HuH-7 (cell line): ENCODE measurements at places on chromosomes 1 and 21.

- DNase-seq = no peak
These were observed 54.9 kb upstream of the B3GALT2 start for GRCh38 chr1:193241132-193241827.

- no peak for DNase-seq
These were observed 1.3 kb downstream of the CMPK1 start for GRCh38 chr1:47334765-47335435.

DNA sequence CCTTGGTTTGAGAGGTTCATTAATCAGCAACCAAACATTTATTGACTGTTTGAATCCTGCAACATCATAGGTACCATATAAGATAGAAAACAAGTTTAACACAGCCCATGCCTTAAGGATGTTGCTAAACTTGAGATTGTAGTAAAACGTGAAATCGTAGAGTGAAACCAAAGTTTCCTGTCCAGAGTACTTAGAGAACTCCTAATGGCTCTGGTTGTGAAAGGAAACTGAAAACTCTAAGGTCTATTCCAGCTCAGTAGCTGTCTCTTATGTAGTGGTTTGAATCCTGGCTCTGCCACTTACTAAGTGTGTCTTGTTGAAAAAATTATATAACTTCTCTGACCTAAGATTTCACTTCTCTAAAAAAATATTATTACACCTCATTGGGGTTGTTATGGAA is 310.9 kb downstream of the NTNG1 start:
- DNase-seq = no peak

DNA sequence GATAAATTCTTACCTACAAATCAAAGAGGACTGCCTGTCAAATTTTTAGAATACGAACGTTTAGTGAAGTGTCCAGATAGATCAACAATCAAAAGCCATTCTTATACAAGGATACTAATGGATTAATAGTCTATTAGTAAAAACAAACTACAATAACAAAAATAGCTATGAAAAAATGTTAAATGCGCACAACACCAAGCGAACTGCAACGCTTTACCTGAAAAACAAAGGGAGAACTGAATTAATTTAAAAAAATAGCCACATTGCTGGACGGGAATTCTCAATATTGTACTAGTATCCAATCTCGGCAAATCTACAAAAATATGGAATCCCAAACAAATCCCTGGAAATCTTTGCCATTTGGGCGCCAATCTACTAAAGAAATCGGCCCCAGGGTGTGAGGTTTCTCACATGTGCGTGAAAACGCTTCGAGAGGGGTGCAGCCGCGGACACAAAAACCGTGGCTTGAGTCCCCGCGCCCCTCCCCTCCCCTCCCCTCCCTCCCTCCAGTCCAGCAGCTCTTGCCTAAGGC is 55.6 kb downstream of the TRAF5 start:
- DNase-seq = no peak

GRCh38 chr1:202272103-202272845 is 69.5 kb downstream of the UBE2T start:
- no peak for DNase-seq

- no peak for DNase-seq
These were observed 91.2 kb downstream of the UBIAD1 start for GRCh38 chr1:11364170-11364569.

GRCh38 chr1:210915890-210916507 is 217.9 kb downstream of the KCNH1 start:
- no peak for DNase-seq

DNA sequence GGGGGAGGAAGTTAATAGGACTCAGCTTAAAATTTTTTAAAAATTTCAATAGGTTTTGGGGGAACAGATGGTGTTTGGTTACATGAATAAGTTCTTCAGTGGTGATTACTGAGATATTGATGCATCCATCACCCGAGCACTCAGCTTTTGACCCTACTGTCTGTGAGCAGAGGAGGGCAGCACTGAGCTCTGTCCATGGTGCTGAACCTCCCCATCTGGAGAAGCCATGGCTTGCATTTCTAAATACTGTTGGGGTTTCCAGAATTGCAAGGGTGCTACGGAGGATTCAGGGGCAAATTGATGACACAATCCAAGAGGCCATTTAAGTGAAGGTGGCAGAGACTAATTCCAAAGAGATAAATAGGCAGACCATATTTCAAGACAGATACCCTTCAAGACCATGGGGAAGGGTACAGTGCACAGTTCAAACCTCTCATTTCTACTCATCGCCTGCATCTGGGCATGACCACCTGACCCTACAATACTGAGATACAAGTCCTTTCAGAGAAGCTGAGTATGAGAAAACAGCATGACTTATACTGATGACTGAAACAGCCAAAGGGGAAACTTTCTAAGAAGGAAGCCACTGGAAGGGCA is 17.2 kb downstream of the SYT2 start:
- peak; percentile 77 for DNase-seq

- no peak for DNase-seq
These were observed 528.9 kb downstream of the OMA1 start for GRCh38 chr1:58017641-58018040.

DNA sequence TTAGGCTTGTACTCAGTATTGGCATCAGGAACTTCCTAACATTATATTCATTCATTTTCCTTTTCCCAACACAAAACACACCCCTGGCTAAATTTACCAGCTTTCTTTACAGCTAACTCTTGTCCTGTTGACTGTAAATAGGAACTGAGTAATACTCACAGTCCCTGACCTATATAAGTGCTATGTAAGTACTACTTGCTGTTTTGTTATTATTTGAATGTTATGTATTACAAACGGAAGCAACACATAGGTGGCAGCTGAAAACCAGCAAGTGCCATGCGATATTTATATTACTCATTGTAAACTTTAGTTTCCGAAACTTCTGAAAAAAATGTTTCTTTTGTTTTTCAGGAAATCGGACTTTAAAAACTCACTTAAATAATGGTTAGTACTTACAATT is 21.5 kb downstream of the PTGER3 start:
- DNase-seq = no peak

- DNase-seq = no peak
These were observed 84.3 kb downstream of the NPHP4 start for GRCh38 chr1:5907966-5908365.

- DNase-seq = no peak
These were observed 86.0 kb downstream of the CACHD1 start for GRCh38 chr1:64555947-64556346.

DNA sequence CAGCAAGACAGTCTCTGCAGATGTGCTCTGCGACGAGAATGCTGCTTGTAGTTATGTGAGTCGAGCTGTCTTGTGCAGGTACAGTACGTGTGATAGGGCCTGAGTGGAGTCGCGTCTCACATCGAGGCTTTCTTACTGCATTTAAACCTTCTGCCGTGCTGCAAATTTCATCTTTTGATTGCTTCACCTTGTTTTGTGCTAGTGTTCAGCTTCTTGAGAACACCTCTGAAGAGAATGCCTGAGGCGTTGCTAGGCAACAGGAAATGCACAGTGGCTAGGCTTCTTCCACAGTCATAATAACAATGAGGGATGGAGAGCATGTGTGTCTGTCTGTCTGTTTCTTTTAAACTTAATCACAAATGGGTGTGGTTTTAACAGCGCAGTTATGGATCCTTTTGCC is 52.9 kb downstream of the MRPS6 start:
- DNase-seq = no peak

DNA sequence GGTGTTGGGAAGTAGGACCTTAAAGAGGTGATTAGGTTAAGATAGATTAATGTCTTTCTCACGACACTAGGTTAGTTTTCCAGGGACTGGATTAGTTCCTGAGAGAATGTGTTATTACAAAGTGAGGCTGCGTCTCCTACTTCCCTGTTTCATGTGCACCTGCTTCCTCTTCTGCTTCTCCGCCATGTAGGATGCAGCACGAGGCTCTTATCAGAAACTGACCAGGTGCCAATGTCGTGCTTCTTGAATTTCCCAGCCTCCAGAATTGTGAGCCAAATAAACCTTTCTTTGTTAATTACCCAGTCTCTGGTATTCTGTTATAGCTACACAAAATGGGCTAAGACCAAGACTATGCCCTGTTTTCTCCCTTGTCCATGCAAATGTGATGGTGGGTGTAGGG is 152.2 kb upstream of the LMO4 start:
- no peak for DNase-seq

DNA sequence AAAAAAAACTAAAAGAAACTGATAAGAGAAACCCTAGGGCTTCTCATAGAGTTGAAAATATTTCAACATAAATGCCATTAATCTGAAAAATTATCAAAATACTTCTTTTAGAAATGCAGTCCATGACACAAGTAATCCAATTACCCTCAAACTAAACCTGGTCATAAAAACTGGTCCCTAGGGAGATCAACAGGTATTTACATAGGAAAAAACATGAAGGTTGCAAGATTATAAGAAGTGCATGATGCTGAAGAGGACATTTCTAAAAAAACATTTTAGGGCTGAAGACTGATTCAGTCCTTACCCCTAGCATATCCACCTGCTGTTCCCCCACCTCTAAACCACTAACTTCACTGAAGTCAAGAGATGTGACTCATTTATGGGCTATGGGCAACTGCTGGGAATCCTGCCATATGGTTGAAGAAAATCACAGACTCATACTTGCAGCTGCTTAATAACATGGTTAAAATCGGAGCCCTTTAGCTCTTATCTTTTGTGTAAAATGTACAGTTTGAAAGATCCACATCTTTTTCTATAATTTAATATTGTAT is 131.0 kb upstream of the RUNX1 start:
- no peak for DNase-seq

- DNase-seq = no peak
These were observed 59.5 kb downstream of the CASZ1 start for GRCh38 chr1:10736634-10737586.

DNA sequence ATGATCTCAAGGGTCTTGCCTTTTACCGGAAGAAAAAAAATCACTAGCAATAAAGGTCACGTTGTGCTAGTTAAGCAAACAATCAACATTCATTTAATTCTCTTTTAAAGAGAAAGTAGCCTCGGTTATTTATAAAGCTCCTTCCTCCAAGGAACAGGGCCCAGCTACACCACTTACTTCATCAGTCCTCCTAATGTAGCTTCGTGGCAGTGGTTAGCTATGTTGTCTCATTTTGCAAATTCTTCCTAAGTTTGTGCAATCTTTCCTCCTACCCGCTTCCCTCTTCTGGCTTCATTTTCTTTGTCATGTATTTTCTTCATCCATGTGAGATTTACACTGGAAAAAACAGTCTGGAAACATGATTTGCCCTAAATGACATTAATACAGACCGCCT is 554.2 kb downstream of the NUF2 start:
- no peak for DNase-seq

- no peak for DNase-seq
These were observed 15.1 kb downstream of the MTFR1L start for GRCh38 chr1:25834894-25835293.

GRCh38 chr1:111768023-111768422 is 12.3 kb downstream of the DDX20 start:
- no peak for DNase-seq

- DNase-seq = no peak
These were observed 129.2 kb downstream of the PTPN14 start for GRCh38 chr1:214422137-214422671.

DNA sequence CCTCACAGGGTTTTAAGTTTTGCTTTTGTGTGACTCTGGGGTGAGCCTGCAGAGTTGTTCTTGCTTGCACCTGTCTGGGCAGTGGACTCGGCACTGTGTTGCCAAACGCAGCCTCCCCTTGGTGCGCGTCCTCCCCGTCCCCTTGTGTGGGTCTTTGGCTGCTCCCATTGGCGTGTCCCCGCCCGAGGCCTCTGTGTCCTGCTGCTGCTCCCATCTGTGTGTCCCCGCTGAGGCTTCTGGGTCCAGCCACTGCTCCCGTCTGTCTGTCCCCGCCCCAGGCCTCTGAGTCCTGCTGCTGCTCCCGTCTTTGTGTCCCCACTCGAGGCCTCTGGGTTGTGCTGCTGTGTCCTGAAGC is 62.8 kb downstream of the PCNT start:
- DNase-seq = no peak

DNA sequence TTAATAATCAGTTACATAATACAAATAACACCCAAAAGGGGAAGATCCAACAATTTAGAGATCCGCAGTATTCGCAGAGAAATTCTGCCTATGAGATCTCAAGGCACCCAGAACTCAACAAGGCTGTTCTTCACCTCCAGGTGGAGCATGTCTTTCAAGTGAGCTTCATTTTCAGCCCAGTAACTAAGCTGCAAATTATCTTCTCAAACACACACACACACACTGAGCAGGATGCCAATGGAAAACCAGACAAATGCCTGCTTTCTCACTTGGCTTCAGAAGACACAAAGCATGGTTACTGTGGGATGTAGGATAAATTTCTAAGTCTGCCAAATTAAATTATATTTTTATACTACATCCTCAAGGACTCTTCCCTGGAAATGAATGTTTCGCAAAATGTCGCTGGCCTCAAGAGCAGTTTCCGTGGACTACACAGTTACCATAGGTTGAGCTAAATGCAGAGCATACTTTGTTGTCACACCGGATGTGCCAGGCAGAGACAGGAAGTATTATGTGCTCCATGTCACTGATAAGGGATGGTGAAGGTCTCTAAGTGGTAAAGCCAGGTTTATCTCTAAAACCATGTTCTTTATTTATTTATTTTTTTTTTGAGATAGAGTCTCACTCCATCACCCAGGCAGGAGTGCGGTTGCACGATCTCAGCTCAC is 30.3 kb downstream of the UBR4 start:
- peak; percentile 13 for DNase-seq

DNA sequence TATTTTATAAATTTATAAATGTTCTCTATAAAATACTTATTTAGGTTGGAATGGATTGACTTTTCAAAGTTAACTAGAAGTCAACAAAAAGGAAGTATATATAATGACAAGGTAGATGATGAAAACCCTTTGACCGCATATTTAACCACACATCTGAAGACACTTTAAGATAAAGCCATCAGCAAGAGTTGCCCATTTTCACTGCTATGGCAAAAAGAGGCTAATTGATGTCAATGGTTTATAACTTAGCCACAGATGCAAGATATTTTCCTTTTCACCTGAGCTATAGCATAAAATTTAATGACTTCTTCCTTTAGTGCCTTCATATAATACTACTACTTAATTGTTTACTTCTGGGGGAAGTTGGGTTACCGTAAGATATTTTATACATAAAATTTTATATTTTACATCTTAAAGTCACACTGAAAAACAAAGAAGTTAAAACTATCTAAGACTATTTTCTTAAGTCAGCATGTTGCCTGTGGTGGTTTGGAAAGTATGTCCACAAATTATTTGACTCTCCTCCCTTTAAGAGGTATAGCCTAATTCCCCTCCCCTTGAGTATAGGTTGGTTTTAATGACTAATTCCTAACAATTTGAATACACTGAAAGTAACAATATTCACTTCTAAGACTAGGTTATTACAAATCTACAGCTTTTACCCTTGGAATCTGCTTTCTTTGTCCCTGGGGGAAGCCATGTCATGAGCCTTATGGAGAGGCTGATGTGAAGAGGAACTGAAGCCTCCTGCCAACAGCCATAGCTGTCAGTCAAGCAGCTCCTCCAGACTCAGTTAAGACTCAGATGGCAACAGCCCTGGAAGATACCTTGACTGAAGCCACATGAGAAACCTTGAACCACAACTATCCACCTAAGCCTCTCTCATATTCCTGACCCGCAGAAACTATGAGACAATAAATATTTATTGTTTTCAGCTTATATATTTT is 40.3 kb upstream of the LRRC8B start:
- no peak for DNase-seq
